Stimulated activated CD4-positive, alpha-beta T cell treated with anti-CD3 and anti-CD28 coated beads, Interleukin-15, amount 100 ng/mL, for 1 hour (primary cell): ENCODE measurements at places on chromosomes 13 and 19.

DNA sequence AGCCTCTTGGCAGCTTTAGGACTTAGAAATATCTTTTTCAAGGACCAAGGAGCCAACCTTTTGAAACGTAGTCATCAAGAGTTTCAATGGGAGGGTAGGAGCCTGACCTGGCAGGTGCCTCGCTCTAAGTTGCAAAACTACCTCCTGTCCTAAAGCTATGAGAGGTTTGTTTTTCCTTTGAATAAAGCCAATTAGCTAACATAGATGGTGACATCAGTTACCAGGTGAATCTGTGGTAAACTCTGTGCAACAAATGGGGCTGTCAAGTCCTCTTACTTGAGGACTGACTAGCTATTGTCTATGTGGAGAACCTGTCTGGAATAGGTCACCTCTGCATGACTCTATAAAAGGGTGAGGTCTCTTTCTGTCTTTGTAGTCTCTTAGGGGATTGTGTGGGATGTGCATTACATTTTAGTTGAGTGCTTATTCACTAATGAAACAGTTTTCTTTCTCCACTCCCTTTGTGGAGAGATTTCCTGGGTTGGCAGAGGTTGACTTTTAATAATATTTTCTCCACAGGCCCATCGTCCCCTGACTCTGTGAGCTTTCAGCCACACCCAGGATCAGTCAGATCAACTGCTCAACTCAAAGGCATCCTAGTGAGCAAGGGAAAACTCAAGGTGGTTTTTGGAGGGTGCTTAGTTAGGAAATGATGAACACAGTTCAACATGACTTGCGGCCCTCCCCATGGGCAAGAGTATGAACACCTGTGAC, 9.9 kb downstream of the ARL11 start:
- no peak for DNase-seq

GRCh38 chr19:19349365-19349764, 28.7 kb downstream of the MAU2 start:
- no peak for DNase-seq

- peak; percentile 78 for DNase-seq
Measured at GRCh38 chr19:7652061-7652641, 15.2 kb downstream of the STXBP2 start.

DNA sequence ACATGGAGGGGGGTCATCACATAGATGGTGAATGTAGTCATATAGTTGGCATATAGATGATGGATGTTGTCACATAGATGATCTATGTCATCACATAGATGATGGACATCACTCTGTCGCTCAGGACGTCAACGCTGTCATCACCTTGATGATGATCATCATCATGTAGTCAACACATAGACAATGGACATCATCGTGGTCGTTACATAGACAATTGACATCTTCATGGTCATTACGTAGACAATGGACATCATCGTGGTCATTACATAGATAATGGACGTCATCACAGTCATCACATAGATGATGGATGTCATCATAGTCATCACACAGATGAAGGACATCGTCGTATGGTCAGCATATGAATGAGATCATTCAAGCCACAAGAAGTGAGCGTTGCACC, 28.6 kb upstream of the SLC15A1 start:
- DNase-seq = no peak

DNA sequence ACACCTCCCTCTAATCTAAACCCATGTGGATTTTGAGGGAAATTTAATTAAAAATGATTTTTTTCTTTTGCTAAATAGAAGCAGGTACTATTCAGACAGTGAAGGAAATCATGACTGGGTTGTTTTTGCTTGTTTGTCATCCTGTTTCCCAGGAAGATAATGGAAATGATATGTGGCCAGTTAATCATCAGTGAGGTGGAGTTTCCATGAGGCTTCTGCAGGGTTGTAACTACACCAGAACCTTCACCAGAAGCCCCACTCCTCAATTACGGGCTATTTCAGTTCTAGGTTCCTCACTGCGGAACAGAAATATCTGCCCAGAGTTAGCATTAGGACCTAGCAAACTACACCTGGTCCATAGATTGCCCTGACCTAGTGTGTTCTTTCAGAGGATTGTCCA, 394.0 kb downstream of the DLEU7 start:
- DNase-seq = no peak

DNA sequence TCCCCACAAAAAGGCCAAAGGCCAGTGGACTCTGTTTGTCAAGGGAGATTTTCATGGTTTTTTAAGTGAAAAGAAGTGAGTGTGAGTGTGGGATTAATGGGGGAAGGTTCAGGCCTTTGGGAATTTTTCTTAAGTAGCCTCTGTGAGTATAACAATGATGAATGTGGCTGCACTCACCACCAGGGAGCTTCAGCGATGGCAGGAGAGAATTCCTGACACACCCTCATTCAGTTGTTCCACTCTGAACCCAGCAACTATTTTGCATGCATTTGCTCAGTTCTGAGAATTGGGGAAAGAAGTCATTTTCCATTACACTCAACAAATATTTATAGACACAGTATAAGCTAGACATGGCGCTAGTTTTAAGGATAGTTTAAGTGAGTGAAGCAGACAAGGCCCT, 117.9 kb downstream of the CCNA1 start:
- DNase-seq = no peak

DNA sequence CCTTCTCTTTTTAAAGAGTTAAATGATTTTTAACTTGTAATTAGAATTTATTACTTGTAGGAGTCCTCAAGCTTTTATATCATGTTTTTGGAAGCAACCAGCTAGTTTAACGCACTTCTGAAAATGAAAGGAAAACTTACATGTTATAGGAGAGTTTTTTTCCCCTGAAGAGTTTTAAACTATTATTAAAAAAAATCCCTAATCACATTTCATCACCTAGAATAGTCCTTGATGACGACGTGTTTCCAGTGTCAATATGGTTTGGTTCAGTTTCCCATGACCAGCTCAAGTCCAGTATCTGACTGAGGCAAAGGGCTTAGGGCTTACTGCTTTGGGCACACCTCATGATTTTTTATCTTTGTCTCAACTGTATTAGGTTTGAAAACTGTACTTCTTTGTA, 36.0 kb downstream of the URI1 start:
- DNase-seq = no peak

- DNase-seq = no peak
Measured at GRCh38 chr19:45177817-45178261, at the start of gene TRAPPC6A. TSS of gene TRAPPC6A (minus strand) at chr19:45178237. CDS start at chr19:45178218, 19 bp downstream.

DNA sequence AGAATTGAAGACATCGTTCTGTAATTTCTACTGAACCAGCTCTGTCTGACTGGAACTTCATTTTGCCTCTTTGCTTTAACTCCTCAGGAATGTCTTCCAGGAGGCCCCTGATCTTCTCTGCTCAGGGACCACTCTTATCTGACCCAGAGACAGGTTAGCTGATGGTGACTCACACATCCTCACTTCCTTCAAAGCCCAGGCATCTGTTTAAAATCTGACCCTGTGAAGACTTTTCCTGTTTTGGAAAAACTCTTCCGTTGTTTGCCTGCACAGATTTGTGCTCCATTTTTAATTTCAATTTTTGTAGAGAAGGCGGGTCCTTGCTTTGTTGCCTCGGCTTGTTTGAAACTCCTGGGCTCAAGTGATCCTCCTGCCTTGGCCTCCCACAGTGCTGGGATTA, 1.6 kb downstream of the ARL11 start:
- DNase-seq = no peak

DNA sequence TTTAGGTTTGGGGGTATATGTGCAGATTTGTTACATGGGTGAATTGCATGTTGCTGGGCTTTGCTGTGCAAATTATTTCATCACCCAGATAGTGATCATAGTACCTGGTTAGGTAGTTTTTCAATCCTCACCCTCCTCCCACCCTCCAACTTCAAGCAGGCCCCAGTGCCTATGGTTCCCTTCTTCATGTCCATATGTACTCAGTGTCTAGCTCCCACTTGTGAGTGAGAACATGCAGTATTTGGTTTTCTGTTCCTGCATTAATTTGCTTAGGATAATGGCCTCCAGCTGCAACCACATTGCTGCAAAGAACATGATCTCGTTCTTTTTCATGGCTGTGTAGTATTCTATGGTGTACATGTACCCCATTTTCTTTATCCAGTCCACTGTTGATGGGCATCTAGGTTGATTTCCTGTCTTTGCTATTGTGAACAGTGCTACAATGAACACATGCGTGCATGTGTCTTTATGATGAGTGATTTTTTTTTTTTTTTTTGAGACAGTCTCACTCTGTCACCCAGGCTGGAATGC, 42.9 kb upstream of the POMP start:
- DNase-seq = no peak

DNA sequence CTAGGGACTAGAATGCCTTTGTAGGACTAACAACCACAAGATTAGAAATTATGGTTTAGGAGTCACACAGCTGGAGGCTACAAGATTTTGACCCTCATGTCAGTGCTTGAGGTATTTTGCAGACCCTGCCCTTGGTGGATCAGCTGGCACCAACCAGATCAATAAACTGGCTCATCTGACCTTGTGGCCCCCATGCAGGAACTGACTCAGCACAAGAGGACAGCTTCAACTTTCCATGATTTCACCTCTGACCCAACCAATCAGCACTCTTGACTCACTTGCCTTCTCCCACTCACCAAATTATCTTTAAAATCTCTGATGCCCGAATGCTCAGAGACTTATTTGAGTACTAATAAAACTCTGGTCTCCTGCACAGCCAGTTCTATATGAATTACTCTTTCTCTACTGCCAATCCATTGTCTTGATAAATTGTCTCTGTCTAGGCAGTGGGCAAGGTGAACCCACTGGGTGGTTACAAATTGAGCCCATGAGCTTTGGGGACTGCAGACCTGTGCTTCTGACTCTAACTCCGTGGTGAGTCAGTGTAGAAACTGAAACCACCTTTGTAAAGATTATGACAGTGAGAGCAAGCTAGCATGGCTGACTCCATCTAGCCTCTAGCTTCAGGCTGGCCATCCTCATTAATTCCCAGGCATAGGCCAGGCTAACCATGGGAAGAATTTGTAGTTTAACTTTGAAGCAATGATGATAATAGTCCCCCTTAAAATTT, 33.9 kb upstream of the CEACAM8 start:
- no peak for DNase-seq

DNA sequence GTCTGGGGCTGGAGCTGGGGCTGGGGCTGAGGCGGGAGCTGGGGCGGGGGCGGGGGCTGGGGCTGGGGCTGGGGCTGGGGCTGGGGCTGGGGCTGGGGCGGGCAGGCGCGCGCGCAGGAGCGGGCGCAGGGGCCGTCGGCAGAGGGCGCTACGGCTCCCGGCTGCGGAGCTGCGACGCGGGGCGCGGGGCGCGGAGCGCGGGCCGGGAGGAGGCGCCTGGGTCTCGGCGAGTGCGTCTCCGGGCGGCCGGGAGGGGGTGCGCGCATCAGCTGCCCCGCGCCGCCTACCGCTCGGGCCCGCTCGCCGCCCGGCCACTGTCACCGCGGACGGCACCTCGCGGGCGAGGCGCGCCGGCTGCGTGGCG, 422 bp upstream of the MTUS2 start:
- DNase-seq = no peak

DNA sequence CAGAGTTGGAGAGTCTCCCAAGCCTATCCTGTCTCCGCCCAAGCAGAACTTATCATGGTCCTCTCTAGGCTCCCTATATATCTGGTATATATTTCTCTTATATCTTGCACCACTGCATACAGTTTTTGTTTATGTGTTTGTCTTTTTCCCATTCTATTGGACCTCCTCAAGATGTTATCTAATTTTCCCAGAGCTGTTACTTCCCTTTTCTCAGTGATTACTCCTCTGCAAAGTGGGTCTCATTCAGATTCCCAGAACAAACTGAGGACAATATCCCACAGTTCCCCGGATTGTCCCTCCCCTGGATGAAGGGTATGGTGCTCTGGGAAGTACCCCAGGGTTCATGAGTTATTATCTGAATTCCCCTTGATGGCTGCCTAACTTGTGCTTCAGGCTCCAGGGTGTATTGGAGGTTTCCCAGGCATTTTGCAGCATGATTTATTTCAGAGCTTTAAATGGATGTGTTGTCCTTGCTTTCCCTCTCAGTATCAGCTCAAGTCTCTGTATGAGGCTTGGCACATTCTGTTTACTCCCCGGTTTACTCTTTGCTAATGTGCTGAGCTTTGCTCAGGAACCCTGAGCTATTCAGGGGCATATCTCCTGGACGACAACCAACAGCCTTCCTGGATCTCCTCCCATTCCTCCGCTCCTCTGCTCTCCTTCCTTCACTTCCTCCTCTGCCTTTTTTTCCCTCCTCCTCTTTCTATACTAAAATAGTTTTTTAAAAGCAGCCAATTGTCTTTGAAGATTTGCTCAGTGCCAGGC, 329.3 kb downstream of the SPRY2 start:
- no peak for DNase-seq

- no peak for DNase-seq
Measured at GRCh38 chr13:42107421-42107820, 59.0 kb downstream of the DGKH start.

- DNase-seq = no peak
Measured at GRCh38 chr19:1445932-1446712, 3.8 kb upstream of the APC2 start.

DNA sequence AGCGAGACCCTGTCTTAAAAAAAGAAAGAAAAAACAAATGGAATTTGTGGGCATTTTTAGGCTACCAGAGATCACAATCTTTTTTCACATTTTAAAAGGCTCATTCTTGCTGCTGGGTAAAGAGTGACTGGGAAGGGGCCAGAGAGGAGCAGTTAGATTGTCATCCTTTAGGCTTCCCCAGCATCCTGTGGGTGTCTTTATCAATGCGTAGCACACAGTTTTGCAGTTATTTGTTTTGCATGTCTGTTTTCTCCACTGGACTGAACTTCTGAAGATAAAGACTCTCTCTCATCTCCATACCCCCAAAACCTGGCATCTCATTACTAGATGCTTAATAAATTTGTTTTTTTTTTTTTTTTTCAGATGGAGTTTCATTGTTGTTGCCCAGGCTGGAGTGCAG, 2.1 kb upstream of the UTP14C start:
- no peak for DNase-seq

GRCh38 chr19:17246681-17247425, 1.1 kb upstream of the NR2F6 start:
- DNase-seq = no peak

DNA sequence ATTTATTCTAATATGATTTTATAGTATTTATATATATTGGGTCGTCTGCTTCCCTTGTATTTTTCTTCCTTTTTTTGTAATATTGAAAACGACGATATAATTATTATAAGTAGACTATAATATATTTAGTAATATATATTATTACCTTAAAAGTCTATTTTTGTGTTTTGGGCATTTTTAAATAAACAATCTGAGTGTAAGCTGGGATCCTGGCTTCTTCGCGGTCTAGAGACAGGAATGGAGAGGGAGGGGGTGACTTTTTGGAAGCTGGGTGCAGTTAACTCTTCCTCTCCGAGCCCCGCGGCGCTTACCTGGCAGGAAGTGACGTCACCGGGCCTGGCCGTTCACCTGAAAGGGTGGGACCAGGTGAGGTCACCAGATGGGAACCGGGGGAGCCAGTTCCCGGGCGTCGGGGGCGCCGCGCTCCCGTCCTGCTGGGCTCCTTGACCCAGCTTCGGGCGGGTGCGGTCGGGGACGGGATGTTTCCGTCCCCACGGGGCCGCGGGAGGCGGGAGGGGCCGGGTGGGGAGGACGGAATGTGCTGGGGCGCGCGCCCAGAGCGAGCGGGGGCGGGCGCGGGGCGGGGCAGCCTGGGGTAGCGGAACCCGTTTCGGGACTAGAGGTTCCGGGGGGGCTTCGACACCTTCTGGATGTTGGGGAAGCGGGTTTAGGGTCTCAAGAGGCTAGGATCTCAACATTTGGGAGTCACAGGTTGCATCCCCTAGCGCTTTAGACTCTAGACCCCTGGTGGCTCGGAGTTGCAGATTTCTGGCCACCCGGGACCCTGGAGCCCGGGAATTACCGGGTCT, 2.8 kb downstream of the ZFP36 start:
- peak; percentile 84 for DNase-seq

- DNase-seq = no peak
Measured at GRCh38 chr13:95100525-95101433, 200.5 kb downstream of the ABCC4 start.

- DNase-seq = no peak
Measured at GRCh38 chr13:75764926-75765310, 128.8 kb downstream of the LMO7 start.
